RCC 7860 (cell line): ENCODE measurements at places on chromosomes 7 and 10.

DNA sequence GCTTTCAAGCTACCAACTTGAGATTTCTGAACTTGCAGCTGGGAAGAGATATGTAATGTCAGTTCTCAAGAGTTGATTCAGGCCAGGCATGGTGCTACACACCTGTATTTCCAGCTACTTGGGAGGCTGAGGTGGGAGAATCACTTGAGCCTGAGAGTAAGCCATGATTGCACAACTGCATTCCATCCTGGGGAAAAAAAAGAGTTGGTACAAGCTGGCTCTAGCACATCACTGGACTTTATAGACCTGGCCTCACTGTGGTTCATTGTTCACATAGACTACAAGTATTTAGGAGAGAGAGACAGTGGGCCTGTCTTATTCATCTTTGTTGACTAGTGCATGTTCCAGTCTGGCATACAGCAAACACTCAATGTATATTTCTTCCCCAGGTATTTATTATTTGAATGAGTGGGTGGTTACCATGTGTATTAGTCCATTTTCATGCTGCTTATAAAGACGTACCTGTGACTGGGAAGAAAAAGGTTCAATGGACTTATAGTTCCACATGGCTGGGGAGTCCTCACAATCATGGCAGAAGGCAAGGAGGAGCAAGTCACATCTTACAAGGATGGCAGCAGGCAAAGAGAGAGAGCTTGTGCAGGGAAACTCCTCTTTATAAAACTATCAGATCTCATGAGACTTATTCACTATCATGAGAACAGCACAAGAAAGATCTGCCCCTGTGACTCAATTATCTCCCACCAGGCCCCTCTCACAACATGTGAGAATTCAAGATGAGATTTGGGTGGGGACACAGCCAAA lies 176.5 kb downstream of the PFKFB3 start:
- DNase-seq = no peak

DNA sequence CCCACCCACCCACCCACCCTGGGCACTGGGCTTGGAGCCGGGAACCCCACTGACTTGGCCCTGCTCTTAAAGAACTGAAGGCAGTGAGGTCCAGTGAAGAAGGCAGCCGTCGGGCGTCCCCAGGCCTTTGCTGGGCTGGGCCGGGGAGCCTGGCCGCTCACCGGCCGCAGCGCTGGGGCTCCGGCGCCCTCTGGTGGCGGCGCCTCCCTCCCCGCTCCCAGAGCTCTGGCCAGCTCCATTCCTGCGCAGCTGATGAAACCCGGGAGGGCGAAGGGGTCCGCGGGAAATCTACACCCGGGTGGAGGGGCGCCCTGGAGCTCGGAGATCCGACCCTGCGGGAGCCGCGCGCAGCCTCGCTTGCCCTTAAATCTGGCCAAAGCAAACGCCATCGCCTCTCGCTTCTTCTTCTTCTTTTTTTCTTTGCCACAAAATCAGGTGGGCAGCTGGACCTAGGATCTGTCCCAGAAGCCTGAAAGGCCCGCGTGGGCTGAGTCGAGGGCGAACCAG lies 1.7 kb upstream of the CXCL12 start:
- DNase-seq = peak; percentile 22

GRCh38 chr7:84780158-84781124 lies 406.4 kb downstream of the SEMA3D start:
- DNase-seq = no peak

DNA sequence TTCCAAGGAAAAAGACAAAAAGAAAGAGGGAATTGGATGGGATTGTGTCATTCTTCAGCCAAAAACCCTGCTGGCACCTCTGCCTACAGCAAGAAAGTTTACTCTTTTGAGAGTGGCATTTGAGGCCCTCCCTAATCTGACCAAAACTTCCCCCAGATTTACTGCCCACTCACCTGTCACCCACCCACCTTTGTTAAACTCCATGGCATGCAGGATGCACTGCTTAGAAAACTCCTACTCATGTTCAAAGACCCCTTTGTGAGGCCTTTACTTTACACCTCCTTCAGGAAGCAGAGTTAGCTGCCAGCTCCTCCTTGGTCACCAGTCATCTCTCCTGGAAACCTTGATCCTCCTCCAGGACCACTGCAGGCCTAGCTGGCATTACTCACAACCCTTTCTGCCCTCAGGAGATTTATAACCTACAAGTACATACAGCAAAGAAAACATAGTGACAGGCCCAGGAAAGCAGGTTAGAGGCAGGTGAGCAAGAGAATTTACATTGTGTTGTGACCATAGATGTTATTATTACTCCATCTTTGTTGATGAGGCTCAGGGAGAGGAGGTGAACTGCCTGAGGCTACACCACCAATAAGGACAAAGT lies 10.3 kb upstream of the PLAC9 start:
- DNase-seq = no peak

DNA sequence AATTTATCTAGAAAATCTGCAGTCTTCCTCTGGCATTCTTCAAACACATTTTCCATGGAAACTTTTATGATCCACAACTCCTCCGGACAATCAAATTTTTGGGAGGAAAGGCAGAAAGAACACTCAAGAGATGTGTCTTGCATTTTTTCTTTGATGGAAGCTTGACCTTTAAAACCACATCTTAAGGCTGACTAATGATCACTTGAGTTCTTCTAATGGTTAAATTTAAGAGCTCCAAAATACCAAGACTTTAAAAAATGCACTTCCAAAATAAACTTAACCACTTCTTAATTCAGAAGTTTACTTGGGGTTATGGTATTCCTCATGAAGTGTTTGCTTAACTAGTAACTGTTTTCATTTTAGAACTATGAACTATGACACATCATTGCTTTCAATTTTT lies 43.3 kb downstream of the ETV1 start:
- DNase-seq = no peak

GRCh38 chr10:128885573-128886555 lies 581.2 kb upstream of the MGMT start:
- no peak for DNase-seq

DNA sequence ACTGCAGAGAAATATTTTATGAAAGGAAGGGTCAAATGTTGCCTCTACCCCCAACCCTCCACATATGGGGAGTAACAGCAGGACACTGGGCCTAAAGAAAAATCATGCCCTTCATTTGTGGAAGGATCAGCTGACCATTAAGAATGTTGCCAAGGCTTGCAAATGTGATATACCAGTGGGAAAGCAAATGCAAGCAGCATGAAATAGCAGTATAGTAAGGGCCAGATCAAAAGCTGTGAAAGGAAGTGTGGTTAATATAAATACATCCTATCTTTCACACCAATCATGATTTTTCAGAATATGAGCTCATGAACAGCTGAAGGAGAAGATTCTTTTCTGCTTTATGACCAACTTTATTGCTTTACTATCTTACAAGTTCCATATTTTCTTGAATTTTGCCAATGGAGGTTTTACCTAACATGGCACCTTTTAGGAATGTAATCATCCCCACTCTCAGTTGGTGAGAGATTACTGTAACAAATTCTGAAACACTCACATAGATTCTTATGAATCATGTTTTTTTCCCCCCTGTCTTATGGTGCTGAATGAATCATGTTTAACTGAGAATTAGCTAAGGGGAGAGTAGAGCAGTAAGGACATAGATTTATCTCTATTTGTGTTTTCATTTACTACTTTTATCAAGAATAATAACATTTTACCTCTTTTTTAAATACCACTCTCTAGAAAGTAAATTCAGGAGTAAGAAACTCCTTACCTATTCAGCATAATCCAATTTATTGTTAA lies 12.1 kb upstream of the ATAD1 start:
- DNase-seq = no peak

DNA sequence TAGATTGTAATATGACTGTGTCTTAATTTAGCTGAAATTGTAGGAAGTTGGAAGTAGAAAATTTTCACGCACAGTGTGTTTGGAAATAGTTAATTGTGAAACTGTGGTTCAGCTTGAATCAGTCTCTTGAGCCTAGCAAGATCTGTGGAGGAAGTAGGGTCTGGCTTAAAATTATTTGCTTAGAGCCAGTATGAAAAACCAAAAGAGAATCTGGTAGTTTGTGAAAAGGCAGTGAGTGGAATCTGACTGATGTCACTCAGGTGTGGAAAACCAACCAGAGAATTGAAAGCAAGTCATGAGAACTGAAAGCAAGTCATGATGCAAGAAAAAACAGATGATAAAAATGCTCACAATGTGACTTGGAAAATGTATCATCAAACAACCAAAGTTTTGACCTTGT lies 11.5 kb downstream of the LIPJ start:
- no peak for DNase-seq

GRCh38 chr7:28961972-28962371 lies 3.8 kb upstream of the TRIL start:
- no peak for DNase-seq

- no peak for DNase-seq
These were observed 62.9 kb downstream of the REEP3 start for GRCh38 chr10:63583909-63584724.

DNA sequence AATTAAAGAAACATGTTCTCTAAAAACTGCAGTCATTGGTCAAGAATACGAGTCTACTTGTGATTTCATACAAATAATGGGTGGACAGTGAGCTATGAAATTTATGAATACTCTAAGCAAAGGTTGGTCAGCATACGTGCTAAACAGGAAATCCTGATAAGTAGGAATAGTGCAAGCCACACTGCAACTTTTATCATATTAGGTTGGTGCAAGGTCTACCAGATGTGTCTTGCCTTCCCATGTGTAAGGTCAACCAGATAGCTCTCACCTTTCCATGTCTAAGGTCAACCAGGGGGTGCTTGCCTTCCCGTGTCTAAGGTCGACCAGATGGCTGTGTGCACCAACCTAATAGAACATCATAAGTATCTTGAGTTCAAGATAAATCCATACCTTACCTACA lies 2.0 kb upstream of the ITGB1 start:
- DNase-seq = no peak

DNA sequence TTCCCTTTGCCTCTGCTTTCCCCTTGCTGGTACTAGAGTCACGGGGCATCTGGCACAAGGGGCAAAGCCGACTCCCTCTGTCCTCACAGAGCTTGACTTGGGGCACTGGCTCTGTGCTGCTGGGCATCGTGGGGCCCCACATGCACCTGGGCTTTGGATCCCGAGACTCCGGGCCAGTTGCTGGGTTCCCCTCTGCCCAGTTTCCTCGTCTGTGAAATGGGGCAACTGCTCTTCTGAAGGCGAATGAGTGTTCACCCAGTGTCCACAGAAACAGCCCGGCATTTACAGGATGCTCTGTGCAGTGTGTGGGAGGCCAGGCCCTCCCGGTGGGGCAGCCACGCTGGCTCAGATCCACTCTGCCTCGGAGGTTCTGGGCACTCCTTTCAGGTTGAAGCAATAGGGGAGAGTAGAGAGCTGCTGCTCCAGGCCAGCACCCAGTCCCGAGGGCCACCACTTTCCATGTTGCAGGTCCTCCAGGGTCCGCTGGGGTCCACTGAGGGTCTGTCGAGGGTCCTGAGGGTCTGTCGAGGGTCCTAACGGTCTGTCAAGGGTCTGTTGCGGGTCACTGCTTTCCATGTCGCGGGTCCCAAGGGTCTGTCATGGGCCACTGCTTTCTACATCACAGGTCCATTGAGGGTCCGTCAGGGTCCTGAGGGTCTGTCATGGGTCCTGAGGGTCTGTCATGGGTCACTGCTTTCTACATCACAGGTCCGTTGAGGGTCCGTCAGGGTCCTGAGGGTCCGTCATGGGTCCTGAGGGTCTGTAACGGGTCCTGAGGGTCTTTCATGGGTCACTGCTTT lies 103.6 kb downstream of the VIPR2 start:
- no peak for DNase-seq

GRCh38 chr7:120862987-120863590 lies 5.1 kb upstream of the TSPAN12 start:
- no peak for DNase-seq

GRCh38 chr10:7449063-7449695 lies 38.3 kb upstream of the SFMBT2 start:
- no peak for DNase-seq

DNA sequence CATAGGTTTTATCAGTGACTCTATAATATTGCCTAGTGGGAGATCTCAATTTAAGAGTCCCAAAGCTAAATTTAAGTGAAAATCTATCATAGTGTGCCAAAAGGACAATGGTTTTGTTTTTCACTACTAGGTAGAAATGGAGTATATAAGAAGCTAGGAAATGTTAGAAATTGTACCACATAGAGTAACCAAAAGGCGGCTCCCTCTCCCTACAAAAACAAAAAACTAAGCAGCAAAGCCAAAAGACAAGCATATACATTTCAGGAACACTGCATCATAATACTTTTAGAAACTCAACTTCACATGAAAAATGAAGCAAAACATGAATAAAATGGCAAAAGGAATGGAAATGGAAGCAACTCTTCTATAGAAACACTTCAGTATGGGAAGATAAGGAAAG lies 271.6 kb downstream of the CACNA2D1 start:
- DNase-seq = no peak

DNA sequence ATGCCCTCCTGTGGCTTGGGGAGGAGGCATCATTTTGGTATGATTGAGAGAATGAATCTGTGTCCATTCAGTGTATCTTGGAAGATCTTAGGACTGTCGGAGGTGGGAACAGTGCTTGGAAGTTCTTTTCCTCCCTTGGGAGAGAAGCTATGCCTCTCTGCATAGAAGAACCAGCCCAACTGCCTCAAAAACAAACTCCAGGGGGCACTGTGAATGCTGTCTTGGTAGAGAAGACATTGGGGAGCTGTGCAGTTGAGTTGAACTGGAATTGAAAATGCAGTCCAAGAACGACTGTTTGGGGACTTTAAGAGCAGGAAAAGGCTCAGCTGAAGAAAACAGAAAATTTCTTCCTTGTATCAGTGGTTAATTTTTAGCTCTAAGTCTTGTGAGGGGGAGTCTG lies 4.9 kb upstream of the GJD4 start:
- no peak for DNase-seq

DNA sequence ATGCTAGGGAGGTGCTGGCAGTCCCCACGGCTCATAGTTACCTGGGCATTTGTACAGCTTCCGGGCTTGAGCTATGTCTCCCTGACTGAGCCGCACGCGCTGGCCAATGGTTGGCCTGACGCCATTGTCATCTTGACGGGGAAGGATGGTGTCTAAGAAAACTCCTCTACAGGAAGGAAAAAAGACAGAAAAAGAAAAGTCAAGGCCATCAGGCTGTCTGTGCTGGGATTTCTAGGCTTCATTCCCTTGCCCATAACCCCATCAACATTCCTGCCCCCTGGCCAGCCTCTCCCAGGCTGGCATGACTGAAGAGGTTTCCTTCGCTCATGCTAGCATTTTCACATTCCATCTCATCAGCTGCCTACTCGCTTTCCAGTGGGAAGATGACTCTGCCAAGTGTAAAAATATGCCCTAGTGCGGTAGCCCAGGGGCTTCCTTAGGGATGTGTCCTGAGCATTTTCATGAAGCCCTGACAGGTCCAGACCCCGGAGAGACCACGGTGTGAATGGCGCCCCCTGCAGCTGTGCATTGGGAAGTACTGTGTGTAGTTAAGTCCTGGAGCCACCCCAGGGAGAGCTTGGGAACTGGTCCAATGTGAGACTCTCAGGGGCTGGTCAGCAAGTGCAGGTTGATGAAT lies 54.5 kb upstream of the OPALIN start:
- DNase-seq = no peak

GRCh38 chr7:132551439-132551838 lies 24.8 kb downstream of the PLXNA4 start:
- DNase-seq = no peak

- peak; percentile 46 for DNase-seq
These were observed 23.2 kb downstream of the STMP1 start for GRCh38 chr7:135685306-135686084.

GRCh38 chr10:93456480-93456879 lies 25.7 kb downstream of the MYOF start:
- no peak for DNase-seq

- no peak for DNase-seq
These were observed 100.3 kb upstream of the ANK3 start for GRCh38 chr10:60490013-60490412.
